Hindlimb muscle (tissue), 1 donor: ENCODE measurements at places on chromosomes 1 and 21.

DNA sequence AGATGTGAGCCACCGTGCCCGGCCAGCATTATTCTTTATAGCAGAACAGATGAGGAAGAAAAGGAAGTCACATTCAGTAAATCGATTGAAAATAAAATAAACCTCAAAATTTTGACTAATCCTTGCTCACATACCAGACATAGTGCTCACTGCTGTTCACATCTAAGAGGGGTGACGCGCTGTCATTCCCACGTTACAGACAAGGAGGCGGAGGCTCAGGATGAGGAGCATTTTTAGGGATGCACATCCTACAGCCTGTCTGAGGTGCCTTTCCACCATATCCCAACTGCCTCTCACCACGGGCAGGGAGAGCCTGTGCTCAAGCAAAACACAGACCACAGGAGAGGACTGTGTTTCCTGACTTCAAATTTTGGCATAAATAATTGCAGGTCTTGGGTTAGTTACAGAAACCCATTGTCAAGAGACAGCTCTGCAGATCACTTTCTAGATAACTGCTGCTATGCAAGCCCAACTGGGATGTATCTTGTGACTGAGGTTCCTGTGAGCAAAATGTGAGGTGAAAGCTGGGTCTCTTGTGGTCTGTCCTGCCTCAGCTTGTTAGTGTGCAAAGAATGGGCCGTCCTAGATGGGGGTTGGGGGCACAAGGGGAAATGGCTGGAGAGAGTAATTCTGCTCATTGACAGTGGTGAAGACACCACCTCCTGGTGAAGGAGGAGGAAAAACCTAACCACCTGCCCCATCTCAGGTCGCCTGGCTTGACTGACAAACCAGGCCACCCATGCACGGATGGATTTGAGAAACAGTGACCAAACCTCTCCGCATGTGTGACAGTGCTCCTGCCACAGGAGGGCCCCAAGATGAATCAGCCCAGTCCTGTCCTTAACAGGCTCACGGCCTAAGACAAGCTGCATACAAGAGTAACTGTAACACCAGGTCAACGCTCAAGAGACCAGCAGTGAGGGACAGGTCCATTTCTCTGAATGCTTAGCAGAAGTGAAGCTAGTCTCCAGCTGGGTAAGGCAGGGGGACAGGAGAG lies 8.2 kb downstream of the TNN start:
- no peak for DNase-seq

GRCh38 chr1:212518188-212519054 lies 85.7 kb downstream of the NENF start:
- no peak for DNase-seq

- DNase-seq = no peak
Observed at GRCh38 chr1:81034291-81034690, 766.4 kb upstream of the ADGRL2 start.

DNA sequence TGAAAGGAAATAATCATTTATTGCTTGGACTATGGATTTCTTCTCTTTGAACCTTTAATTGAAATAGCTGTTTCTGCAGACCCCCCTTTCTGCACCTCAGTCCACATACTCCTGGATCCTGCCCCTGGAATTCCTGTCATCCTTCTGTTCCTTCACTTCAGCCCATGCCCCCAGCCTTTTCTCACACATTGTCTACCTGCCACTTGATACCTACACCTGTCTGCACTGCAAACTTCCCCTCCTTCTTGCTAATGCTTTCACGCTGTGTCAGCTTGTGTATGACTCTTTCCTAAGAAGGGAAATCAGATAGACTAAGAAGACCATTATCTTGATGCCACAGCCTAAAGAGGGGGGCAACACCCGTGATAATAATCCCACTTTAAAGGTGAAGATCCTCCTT lies 80.3 kb upstream of the EXO1 start:
- DNase-seq = no peak

DNA sequence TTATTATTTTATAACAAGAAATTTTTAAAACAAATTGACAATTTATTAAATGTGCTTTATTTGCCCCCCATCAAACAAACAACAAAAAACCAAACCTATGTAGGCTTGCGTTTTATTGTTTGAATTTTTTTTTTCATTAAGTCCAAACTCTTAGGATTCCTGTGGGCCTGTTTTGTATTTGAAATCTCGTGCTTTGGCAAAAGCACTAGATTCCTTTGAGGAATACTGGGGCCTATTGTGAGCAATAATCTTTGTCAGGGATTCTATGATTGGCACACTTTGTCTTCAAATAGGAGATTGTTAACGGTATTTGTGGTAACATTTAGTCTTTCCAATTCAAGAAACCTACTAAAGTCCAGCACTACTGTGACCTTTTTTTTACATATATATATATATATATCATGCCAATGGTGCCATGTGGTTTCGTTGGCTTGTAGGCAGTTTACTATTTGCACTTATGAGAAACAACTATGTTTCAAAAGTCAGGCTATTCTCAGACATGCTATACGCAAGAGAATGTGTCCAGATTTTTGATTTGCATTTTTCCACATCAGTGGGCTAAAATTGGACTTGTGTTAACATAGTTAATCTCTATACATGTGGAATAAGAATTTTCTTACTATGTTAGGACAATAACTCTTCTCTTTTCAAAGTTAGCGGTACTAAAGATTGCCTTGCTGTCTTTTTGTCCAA lies 70.4 kb upstream of the GREM2 start:
- DNase-seq = no peak

- no peak for DNase-seq
Observed at GRCh38 chr1:116832932-116833578, 76.7 kb upstream of the PTGFRN start.

DNA sequence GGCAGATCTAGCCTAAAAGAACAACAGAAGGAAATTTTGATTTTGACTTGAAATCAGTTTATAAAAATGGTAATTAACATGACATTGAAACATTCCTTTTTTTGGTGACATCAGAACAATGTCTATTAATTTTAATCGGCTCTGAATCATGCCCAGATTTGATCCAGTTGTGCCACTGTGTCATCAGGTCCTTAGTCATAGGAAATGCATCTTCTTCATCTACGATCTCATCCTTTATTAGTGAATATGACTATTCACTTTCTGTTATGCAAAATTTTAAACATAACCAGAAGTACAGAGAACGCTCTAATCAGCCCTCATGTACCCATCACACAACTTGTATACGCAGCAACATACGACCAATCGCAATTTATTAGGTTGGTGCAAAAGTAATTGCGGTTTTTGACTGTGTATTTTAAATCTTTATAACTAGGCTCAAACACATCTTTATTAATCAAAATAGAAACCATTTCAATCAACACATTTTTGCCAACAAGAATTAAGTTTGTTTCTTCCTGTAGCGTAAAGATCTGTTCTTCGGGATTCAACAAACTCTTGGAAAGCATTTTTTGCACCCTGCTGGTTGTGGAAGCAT lies 40.3 kb upstream of the TLR5 start:
- no peak for DNase-seq

DNA sequence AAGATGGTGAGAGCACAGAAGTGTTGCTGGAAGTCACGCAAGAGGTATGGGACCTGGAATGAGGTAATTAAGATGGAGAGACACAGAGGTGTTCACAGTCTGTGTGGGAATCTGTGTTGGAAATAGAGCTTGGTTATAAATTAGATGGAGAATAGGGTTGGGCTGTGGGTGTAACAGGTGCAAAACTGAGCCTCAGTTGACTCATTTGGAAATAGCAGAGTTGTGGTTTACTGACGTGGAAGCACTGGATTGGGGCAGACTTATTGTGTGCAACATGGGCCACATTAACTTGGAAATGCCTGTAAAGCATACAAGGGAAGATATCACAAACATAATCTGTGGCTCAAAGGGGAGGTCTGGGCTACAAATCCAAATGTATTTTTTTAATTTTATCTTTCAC lies 13.0 kb downstream of the CAMSAP2 start:
- no peak for DNase-seq

- DNase-seq = no peak
Observed at GRCh38 chr1:41902664-41903063, 16.1 kb downstream of the HIVEP3 start.

GRCh38 chr1:178241057-178241456 lies 147.2 kb downstream of the RASAL2 start:
- no peak for DNase-seq

DNA sequence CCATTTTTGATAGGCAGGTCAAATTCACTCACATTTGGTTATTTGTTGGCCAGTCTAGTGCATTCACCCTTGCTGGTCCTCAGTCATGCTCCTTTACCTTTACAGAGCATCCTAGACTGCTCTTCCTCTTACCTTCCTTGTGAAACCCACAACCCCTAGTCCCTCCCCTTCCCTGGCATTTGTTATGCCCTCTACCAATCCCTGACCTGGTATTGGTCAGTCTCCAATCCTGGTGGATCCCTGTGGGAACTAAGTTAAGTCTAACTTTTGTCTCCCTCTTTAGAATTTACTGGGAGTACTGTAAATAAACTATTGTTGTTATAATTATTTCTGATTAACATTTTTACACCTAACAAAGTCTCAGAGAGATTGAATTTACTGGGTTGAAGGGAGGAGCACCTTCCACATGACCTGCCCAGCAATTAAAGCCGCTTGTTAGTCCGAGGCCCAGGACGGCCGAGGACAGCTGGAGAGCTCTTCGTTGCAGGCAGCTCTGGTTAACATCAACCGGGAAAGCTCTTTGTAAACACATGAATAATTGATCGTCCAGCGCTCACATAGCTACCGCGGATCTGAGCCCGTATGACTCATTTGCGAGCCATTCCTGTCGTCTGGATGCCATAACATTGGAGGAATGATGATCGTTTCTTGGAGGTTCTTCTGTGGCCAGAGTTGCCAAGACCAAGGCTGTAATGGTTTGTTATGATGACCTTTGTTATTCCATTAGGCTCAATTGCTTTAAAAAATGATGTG lies 31.9 kb downstream of the MTARC1 start:
- no peak for DNase-seq

DNA sequence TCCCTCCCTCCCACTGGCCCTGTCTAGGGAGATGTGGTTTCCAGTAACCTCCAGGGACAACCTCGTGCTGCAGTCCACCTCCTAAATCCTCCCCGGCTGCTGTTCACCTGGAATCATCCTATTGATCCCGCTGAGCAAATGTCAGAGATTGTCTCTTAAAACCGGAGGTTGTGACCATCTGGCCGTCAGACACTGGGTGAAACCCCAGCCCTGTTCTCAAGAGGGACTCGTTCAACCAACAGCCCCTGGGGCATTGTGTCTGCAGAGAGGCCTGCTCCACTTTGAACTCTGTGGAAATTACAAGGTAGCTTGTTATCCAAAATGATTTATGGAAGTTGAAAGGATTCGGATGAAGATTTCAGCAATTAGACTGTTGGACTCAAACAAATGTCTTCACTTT lies 498.0 kb downstream of the MATN1 start:
- no peak for DNase-seq

GRCh38 chr1:88239205-88239604 lies 444.9 kb upstream of the PKN2 start:
- no peak for DNase-seq

DNA sequence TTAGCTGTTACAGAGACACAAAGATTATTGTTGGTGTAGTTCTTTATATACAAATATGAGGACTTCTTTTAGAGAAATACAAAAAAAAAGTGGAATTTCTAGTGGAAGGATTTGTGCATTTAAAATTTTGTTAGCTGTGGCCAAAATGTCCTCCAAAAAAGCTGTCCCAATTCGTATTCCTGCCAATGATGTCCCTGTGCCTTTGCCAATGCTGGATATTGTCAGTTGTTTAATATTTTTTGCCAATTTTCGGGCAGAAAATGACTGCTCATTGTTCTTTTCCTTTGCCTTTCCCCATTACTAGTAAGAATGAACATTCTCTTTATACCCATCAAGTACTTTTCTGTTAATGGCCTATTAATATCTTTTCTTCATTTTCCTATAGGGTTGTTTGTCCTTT lies 110.0 kb upstream of the HOOK1 start:
- no peak for DNase-seq

- no peak for DNase-seq
Observed at GRCh38 chr21:41251961-41252642, 64.5 kb upstream of the FAM3B start.

DNA sequence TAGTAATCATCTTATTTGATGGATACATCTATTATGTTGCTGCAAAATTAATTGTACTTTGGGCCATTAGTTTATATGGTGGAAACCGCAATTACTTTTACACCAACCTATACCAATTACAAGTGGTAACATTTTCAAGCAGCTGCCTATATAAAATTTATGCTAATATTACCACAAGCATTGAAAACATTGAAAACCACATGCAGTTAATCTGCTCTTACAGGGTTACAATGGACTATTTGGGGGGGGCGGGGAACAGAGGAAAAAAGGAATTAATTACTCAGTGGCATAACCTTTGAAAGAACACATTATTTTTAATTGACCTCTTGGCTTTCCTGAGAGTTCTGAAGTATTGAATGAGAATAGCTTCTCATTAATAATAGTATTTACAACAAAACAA lies 1793.2 kb downstream of the NCAM2 start:
- DNase-seq = no peak

DNA sequence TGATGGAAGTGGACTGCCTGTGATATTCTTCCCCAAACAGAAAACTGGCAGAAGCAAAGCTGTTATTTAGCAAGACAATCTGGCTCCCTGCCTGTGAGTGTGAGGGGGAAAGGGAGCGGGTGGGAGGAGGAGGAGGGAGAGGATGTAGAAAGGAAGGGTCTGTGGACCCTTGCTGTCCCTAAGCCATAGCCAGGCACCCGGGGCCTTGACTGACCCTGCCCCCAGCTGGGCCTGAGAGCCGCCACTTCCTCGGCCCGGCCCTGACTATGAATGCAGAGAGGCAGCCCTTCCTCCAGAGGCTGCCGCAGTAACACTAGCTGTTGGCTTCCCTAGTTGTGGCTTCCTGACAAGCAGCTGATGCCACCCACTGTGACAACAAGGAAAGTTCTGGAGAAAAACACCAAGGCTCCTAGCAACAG lies 13.9 kb downstream of the PLA2G2F start:
- no peak for DNase-seq

- DNase-seq = no peak
Observed at GRCh38 chr1:160781914-160782689, 13.9 kb upstream of the LY9 start.

- DNase-seq = no peak
Observed at GRCh38 chr1:66134004-66134403, 341.3 kb downstream of the PDE4B start.

DNA sequence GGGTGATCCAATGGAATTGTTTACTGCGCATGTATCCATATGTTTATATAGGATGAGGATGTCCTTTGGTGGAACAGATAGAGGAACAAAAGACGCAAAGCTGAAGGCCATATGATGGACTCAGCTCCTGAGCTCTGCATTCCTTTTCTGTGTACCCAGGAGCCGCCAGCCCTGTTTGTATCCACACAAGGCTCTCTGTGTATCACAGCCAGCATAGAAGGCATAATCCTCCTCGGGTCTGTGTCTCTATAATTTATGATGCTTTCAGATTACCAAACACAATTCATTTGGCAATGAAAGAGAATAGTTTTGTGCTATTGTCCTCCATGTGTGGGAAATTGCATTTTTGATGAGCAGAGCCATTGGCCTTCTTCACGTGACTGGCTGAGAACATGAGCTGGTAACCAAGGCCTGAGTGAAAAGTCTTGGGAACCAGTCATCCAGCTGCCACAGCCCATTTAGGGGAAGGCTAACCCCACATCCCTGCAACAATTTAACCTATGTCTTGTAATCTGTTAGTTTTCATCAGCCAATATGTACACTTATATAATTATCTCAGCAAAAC lies 119.2 kb downstream of the PBX1 start:
- no peak for DNase-seq

- no peak for DNase-seq
Observed at GRCh38 chr21:17343055-17343454, 169.8 kb upstream of the CXADR start.
